ENCODE measurements at places on chromosomes 3 and 15. TPM values are rescaled to one million over a fixed set of nuclear protein-coding genes. Genes with fewer than 3 reads are reported as not detected.

GRCh38 chr15:63461230-63461985 lies 43.0 kb upstream of the USP3 start:
- no peak for DNase-seq

- DNase-seq = no peak
Measured at GRCh38 chr3:109275702-109276293, 40.5 kb downstream of the DPPA2 start.

Gene SLC9C1
- total RNA-seq = 0.32 TPM

Gene WNT7A
- total RNA-seq = not detected
